ENCODE measurements at places on chromosomes 3 and 15. TPM values are rescaled to one million over a fixed set of nuclear protein-coding genes. Genes with fewer than 3 reads are reported as not detected.

DNA sequence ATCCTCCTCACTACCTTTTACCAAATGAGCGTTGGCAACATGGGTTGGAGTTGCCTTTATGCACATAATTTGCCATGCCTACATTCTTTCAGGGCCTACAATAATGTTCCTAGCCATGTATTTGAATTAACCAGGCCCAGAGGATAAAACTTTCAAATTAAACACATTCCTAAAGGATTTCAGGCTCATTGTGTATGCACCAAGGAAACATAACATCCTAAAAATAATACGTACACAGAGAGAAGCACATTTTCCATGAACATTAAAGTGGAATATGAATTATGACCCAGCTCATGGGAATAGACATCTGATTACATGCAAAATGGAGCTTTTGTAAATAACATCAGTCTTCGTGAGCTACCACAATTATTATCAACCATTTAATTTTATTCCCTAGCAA is 203.3 kb downstream of the RORA start:
- DNase-seq: peak; percentile 86

DNA sequence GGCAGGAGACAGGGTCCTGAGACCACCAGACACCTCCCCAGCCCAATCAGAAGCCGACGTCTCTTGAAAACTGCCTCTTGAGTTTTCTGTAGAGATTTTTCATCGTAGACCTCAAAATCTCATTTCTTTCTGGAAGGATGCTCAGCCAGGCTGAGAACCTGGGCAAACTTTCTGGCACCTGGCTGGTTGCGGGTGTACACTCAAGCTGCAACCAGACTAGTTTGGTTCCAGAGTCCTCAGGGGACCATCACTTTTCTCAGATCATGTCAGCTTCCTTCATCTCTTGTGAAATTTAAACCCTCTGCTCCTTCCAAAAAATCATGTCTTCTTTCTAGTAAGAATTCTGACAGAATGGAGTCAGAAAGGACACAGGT is 45.1 kb downstream of the CMTM7 start:
- DNase-seq: no peak

- no peak for DNase-seq
These were observed 150.8 kb downstream of the TMEM108 start for GRCh38 chr3:133188996-133189395.

The FAM43A gene
- 15.0 TPM for polyA plus RNA-seq

The DENND4A gene
- 12.1 TPM for polyA plus RNA-seq
